Melanocyte of skin (primary cell): ENCODE measurements at places on chromosomes 5 and 9. TPM values are rescaled to one million over a fixed set of nuclear protein-coding genes. Genes with fewer than 3 reads are reported as not detected.

The CSF1R gene
- total RNA-seq: 0.33 TPM in 1 of 2 replicates, not detected in the other

The BRINP1 gene
- total RNA-seq: not detected in 2 replicates

The PCDHA1 gene
- total RNA-seq: not detected in 2 replicates

The TERT gene
- not detected in 2 replicates for total RNA-seq

The LCP2 gene
- 0.36 and 1.0 TPM in 2 replicates for total RNA-seq

The TAF1L gene
- under 0.01 TPM in 2 replicates for total RNA-seq

The TPPP gene
- 3.4 and 4.7 TPM in 2 replicates for total RNA-seq

The ARHGEF39 gene
- total RNA-seq: 7.0 and 7.2 TPM in 2 replicates

The RECK gene
- 3.8 and 9.5 TPM in 2 replicates for total RNA-seq

The ERP44 gene
- 10.0 and 15.3 TPM in 2 replicates for total RNA-seq

The KIF24 gene
- total RNA-seq: 6.5 and 7.7 TPM in 2 replicates

The PCDHB12 gene
- under 0.01 TPM in 1 of 2 replicates, not detected in the other for total RNA-seq

The C5orf52 gene
- total RNA-seq: not detected in 2 replicates

The CDKN2A gene
- total RNA-seq: 11.7 and 27.6 TPM in 2 replicates

The FBXO10 gene
- total RNA-seq: 21.9 and 27.0 TPM in 2 replicates

The PLPPR1 gene
- total RNA-seq: not detected in 2 replicates

The LRRC14B gene
- not detected in 2 replicates for total RNA-seq

The PCDHGA1 gene
- total RNA-seq: under 0.01 and 0.15 TPM in 2 replicates

The HTR1A gene
- not detected in 2 replicates for total RNA-seq

The PAIP2 gene
- total RNA-seq: 52.6 and 76.3 TPM in 2 replicates

The OXCT1 gene
- total RNA-seq: 23.1 and 49.1 TPM in 2 replicates

The SLC25A48 gene
- 0.36 and 0.69 TPM in 2 replicates for total RNA-seq

The CER1 gene
- total RNA-seq: not detected in 2 replicates

The CD72 gene
- 0.33 and 0.62 TPM in 2 replicates for total RNA-seq

The F2RL1 gene
- total RNA-seq: under 0.01 TPM in 1 of 2 replicates, not detected in the other

The EQTN gene
- total RNA-seq: 0.93 TPM in 1 of 2 replicates, not detected in the other

The TEX48 gene
- total RNA-seq: not detected in 2 replicates

The COL15A1 gene
- total RNA-seq: 0.69 and 0.73 TPM in 2 replicates

The PPP2CA gene
- total RNA-seq: 66.9 and 120 TPM in 2 replicates

The COL5A1 gene
- total RNA-seq: 0.69 and 9.1 TPM in 2 replicates

The ARHGEF37 gene
- total RNA-seq: 6.2 and 8.3 TPM in 2 replicates

The NDUFAF2 gene
- 13.1 and 22.9 TPM in 2 replicates for total RNA-seq

The ABO gene
- total RNA-seq: not detected in 2 replicates

The FAM221B gene
- total RNA-seq: not detected in 2 replicates

The IFNA21 gene
- not detected in 2 replicates for total RNA-seq

The NRG2 gene
- total RNA-seq: 0.34 and 1.5 TPM in 2 replicates

The FOXD4L3 gene
- under 0.01 TPM in 1 of 2 replicates, not detected in the other for total RNA-seq

The PALM2AKAP2 gene
- 0.46 and 0.67 TPM in 2 replicates for total RNA-seq

The PCDHA2 gene
- not detected in 2 replicates for total RNA-seq

The GRXCR2 gene
- not detected in 2 replicates for total RNA-seq

The SLC34A3 gene
- not detected in 2 replicates for total RNA-seq

The SLC1A1 gene
- 1.7 and 5.6 TPM in 2 replicates for total RNA-seq

The LPAR1 gene
- total RNA-seq: under 0.01 and 0.62 TPM in 2 replicates

The ZNF608 gene
- 22.3 and 24.2 TPM in 2 replicates for total RNA-seq

The PCDHGB2 gene
- total RNA-seq: 1.0 and 2.5 TPM in 2 replicates

The GBA2 gene
- 41.3 and 44.0 TPM in 2 replicates for total RNA-seq
